ENCODE measurements at places on chromosomes 7 and 10.

DNA sequence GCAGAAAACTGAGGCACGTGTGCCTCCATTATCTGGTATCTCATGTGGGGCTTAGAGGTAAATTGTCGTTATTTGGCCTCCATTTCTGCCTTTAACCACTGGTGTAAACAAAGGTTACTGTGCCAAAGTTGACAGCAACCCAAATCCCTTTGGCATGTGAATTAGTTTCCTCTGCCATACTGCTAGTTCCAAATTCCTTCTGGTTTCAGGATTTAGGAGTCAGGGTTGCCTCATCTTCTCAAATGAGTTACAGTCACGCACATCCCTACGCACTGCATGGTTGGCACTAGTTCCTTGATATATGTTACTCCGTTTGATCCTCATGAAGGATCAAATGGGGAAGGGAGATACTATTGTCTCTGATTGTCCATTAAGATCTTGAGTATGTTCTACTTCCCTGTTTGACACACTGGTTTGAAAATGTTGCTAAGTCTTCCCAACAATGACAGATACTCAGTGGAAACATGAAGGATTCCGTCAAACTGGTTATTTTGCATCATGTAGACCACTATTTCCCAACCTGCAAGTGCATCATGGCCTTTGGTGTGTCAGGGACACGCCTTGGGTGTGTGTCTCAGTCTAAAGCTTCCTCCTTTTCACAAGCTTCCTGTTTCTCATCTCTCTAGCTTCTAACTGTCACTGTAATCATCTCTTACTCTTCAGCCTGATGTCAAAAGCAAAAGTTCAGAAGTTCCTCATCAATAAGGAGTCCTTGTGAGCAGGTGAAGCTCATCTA is at the start of gene LIPN:
TSS of gene LIPN (plus strand) at position 655 of the 736 bp plus-strand sequence. CDS start 1,386 bp downstream, outside the sequence.
- no peak within 1 kb of the TSS for H3K27ac ChIP-seq
- H3K4me3 ChIP-seq = no peak within 1 kb of the TSS
- no peaks in the 10 kb centered on the region for H3K27me3 ChIP-seq
- no peaks in the 10 kb centered on the region for H3K4me1 ChIP-seq
- no peaks in the 10 kb centered on the region for H3K36me3 ChIP-seq

- no peak overlapping the region for H3K4me3 ChIP-seq
- H3K36me3 ChIP-seq = no peaks in the 10 kb centered on the region
- no peak for DNase-seq
- no peaks in the 10 kb centered on the region for H3K27me3 ChIP-seq
- no peaks in the 10 kb centered on the region for H3K4me1 ChIP-seq
- no peak overlapping the region for H3K27ac ChIP-seq
These were observed 36.6 kb upstream of the DUSP5 start for GRCh38 chr10:110461088-110461487.

DNA sequence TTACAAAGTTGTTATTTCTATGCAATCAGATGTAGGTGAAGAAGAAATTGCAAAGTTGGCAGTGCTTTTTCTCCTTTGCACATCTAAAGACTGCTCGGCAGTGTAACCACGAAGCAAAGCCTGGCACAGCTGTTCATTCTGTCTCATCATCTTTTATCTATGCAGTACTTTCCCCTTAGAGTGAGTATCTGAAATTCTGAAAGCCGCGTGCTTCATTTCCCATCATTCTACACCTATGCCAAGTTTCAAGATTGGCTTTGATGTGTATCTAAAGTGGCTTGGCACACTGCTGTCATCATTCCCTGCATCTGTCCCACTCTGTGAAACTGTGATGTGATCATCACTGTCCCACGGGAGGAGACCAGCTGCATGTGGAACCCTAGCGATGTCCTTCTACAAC is 15.2 kb downstream of the SOSTDC1 start:
- no peak for DNase-seq
- no peak overlapping the region for H3K4me3 ChIP-seq
- no peaks in the 10 kb centered on the region for H3K27me3 ChIP-seq
- H3K27ac ChIP-seq = no peak overlapping the region
- H3K36me3 ChIP-seq = no peaks in the 10 kb centered on the region

GRCh38 chr7:47347346-47347745 is 234.6 kb downstream of the TNS3 start:
- DNase-seq = no peak
- H3K27ac ChIP-seq = no peak overlapping the region
- H3K4me3 ChIP-seq = no peak overlapping the region
- H3K4me1 ChIP-seq = no peaks in the 10 kb centered on the region

GRCh38 chr10:59387951-59388670 is 25.8 kb upstream of the FAM13C start:
- H3K27ac ChIP-seq = no peak overlapping the region
- no peaks in the 10 kb centered on the region for H3K36me3 ChIP-seq
- H3K4me1 ChIP-seq = no peaks in the 10 kb centered on the region
- no peak for DNase-seq
- H3K4me3 ChIP-seq = no peak overlapping the region

DNA sequence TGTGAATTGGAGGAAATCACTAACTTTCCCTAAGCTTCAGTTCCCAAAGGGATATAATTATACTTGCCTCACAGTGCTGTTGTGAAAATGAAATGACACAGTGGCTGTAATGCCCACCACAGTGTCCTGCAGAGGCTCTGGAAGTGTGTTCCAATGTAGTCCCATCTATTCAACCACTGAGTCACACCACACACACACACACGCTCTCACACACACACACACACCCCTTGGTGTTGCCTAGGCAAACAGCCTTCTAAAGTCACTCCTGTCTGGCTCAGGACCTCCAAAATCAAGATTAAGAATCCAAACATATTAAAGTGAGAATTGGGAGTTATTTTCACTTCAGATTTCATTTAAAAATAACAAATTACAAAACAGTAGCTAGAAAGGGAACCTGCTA is 73.3 kb downstream of the NRCAM start:
- H3K4me3 ChIP-seq = no peak overlapping the region
- H3K36me3 ChIP-seq = no peaks in the 10 kb centered on the region
- no peaks in the 10 kb centered on the region for H3K4me1 ChIP-seq
- H3K27ac ChIP-seq = no peak overlapping the region

- no peaks in the 10 kb centered on the region for H3K4me1 ChIP-seq
- DNase-seq = no peak
- no peaks in the 10 kb centered on the region for H3K36me3 ChIP-seq
- no peaks in the 10 kb centered on the region for H3K27me3 ChIP-seq
- no peak overlapping the region for H3K27ac ChIP-seq
These were observed 114.8 kb downstream of the TSPAN12 start for GRCh38 chr7:120743128-120743527.

Data from pancreas (tissue), 10 donors.